Activated T-helper 9 cell treated with anti-CD3 and anti-CD28 coated beads, Interleukin-2, amount 50 U/mL, for 16 hours (primary cell): ENCODE measurements at places on chromosomes 6 and 20.

- DNase-seq: no peak
Observed at GRCh38 chr20:50868509-50869495, 62.4 kb downstream of the ADNP start.

DNA sequence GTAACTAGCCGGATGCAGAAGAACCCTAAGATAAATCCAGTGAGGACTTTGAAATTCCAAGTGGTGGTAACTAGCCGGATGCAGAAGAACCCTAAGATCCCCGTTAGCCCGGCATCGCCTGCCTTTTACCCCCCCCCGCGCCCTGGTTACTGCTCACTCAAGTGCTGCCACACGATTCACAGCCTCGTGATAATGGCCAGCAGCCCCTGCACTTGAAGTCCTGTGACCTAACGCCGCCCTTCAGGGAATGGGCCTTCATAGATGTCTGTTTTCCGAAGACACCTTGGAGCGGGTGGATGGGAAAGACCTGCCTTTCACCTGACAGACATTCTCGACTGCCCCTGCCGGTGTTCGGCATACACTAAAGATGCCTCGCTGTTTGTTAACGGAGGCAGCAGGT lies 127.9 kb downstream of the HUS1B start:
- no peak for DNase-seq

- no peak for DNase-seq
Observed at GRCh38 chr6:82711105-82711827, 347.6 kb downstream of the TPBG start.

- no peak for DNase-seq
Observed at GRCh38 chr20:4141291-4142240, 126.2 kb upstream of the RNF24 start.

- peak; percentile 46 for DNase-seq
Observed at GRCh38 chr20:36591854-36592641, 13.5 kb upstream of the RAB5IF start.

GRCh38 chr20:62042025-62042820 lies 23.5 kb downstream of the TAF4 start:
- DNase-seq: no peak

DNA sequence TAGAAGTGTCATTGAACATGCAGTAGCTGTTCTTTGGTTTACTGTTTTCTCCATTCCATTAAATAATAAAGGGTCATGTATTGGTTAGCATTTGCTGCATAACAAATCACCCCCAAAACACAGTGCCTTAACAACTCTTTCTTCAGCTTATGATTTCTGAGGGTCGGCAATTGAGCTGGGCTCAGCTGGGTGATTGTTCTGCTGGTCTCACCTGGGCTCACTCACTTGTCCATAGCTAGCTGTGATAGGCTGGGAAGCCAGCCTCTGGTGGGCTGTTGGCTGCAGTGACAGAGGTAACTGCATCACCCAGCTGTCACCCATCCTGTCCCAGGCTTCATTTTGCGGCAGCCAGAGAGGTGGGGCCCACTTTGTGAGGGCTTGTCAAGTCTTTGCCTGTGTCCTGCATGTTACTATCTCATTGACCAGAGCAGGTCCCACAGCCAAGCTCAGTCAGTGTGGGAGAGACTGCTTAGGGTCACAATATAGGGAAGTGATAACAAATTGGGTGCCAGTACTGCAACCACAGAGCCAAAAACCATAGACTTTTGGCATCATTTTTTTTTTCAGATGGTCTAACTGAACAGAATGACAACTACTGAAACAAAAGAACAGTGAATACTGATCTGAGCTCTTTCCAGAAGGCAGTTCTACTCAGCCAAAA lies 76.9 kb downstream of the SYNDIG1 start:
- no peak for DNase-seq

- no peak for DNase-seq
Observed at GRCh38 chr20:15265581-15266309, 928.3 kb upstream of the FLRT3 start.

- DNase-seq: no peak
Observed at GRCh38 chr20:41992481-41992880, 374.3 kb upstream of the CHD6 start.

GRCh38 chr20:44790638-44791393 lies 19.5 kb downstream of the RIMS4 start:
- no peak for DNase-seq

GRCh38 chr6:145406783-145407182 lies 328.5 kb downstream of the EPM2A start:
- DNase-seq: no peak

- no peak for DNase-seq
Observed at GRCh38 chr6:131947986-131948661, 3.0 kb downstream of the CCN2 start.

DNA sequence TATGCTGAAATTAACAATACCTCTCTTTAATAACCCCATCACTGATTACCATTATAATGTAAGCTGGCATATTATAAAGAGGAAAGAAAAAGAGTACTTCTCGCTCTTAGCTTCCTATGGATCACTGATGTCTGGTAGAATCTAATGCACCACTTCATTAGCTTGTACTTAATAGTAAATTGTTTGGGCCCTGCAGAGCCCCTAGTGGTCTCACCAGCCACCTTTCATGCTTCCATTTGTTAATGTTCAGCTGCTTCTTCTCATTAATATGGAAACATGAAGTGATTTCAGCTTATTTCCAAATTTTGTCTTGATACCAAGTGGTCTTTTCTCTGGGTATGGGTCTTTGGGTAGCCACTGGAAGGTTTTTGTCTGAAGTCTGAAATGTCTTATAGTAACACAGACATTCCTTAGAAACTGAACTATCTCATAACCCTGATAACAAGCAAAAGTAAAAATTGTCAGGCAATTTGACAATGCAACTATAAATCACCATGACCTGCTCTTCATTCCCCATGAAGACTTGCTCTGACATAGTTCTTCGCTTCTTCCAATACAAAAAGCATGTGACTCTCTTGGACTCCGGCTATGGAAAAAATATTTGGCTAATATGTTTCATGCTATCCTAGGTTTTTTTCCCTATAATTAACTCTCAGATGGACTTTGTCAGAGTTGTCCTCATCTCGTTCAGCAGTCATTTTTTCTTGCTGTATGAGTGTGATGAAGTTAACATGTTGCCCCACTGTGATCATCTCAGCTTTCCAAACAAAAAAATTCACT lies 395.8 kb upstream of the MARCKS start:
- DNase-seq: no peak

- DNase-seq: no peak
Observed at GRCh38 chr6:145017516-145017915, 717.8 kb downstream of the EPM2A start.

GRCh38 chr20:64077094-64077493 lies 2.2 kb downstream of the RGS19 start:
- no peak for DNase-seq

DNA sequence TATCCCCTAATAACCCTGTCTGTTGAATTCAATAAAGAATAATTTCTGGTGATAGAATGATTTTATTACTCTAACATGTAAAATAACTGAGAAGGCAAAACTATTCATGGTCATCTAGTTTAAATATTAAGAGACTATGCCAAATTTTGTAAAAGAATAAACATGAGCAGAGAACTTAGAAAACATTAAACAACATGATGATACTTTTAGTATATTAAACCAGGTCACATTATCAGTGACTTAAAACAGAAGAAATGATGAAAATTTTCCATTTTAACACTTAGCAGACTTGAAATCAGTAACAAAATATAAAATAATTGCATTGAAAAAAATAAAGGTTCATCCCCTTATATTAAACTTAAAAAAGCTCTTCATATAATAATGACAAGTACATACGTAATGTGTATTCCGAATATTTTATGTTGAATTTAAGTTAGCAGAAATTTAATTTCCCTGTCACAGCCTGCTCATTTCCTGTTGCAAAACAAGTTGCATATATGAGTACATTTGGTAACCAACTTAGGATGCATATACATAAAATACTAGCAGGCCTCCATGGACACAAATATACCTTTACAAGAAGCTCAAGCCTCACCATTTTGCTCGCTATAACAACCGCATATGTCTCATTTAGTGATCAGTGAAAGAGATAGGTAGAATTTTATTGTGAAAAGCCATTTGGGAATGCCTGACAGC lies 40.6 kb downstream of the DTNBP1 start:
- DNase-seq: no peak

DNA sequence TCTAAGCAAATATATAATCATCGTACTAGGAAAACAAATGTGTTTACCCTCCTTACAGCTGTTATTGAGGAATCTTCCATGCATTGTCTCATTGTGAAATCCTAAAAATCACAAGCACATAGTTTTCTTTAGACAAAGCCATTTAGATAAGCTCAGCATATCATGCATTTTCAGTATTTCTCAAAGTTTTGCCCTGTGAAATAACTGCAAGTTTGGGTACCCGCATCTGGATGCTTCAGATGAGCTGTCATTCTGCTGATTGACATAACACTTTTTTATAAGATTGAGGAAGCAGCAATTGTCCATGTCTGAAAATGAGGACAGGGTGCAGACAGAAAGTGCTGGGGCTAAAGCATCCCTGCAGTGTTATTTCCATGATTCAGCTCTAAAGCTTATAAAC lies 96.2 kb downstream of the IYD start:
- DNase-seq: no peak

- DNase-seq: no peak
Observed at GRCh38 chr6:5412017-5412416, 150.7 kb downstream of the FARS2 start.

DNA sequence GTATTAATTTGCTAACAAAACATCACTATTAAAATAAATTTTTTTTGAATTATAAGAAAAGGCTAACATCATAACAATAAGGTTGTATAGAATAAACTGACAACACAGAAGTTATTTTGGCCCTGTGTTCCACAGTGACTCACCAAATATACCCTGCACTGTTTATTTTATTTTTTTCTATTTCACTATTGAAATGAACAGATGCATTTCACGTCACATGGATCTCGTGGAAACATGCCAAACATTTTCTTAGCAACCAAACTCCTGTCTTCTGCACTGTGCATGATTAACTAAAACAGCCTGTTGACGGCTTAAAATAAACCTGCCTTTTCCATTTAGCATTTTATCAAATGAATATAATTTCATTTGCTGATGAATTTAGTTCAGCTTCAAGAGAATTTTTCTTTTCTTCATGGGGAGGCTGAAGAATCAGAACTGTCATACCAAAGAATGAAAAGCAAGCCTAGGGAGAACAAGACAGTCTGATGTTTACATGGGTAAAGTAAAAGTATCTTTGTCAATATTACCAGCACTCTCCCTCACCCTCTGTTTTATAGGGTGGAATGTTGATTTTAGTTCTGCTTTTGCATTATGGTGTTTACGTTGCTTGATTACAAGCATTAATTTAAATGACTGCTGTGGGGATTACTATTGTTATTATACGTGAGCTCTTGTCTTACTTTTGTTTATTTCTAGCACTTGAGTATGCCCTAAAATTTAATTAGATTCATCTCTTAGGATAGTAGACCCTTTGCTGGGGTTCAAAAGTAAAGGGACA lies 115.3 kb downstream of the LCA5 start:
- DNase-seq: no peak

DNA sequence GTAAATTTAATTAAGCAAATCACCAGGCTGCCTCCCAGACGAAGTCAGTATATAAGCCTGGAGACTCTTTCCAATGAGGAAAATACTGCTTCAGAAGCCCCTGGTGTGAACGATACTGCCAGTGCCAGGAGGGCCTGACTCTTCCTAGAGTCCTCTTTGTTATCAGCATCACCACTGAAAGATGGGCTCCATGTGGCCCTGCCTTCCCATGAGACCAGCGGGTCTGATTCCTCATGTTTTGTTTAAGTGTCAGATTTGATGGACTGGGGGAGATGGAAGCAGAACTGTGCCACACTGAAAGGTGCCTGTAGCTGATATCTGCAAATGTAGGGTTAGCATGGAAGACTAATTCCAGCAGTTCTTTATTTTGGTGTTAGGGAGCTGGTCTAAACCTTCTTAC lies 7.9 kb downstream of the NQO2 start:
- no peak for DNase-seq

DNA sequence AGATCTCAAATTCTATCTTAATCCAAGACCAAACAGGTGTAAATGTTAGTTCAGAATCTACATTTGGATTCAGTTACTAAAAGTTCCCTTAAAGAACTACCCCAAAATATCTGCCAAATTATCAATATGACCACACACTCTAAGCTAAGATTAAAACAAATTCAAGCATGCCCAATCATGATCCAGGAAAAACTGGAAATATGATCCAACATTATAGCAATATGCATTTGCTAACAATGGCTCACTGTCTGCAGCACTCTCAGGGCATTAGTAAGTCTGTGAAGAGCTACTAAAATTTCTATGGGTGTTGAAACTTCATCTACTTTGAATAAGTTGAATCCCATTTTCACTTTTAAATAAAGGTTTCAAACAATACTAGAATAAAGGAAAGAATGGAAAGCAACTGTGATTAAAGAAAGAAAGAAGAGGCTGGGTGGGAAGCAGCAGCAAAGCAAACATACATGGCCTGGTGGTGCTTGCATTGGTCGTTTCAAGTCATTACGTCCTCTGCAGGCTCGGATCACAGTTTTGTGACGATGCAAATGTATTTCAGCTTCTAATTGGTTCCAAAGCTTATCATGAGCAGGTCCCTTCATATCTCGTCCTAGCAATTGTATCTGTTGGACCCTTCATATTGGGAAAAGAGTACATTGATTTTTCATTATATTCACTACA lies 29.2 kb downstream of the GOPC start:
- DNase-seq: no peak

- DNase-seq: no peak
Observed at GRCh38 chr6:166757232-166758135, 130.4 kb upstream of the RPS6KA2 start.

GRCh38 chr20:57464642-57465211 lies 60.2 kb downstream of the CTCFL start:
- DNase-seq: no peak

GRCh38 chr20:20525214-20525613 lies 157.3 kb downstream of the INSM1 start:
- no peak for DNase-seq

GRCh38 chr6:3966426-3966825 lies 112.5 kb downstream of the FAM217A start:
- DNase-seq: no peak

GRCh38 chr20:51062065-51062464 lies 39.2 kb upstream of the KCNG1 start:
- DNase-seq: peak; percentile 13

GRCh38 chr6:124190256-124190655 lies 386.6 kb downstream of the NKAIN2 start:
- no peak for DNase-seq

- DNase-seq: no peak
Observed at GRCh38 chr6:93366506-93366905, 52.9 kb downstream of the EPHA7 start.

DNA sequence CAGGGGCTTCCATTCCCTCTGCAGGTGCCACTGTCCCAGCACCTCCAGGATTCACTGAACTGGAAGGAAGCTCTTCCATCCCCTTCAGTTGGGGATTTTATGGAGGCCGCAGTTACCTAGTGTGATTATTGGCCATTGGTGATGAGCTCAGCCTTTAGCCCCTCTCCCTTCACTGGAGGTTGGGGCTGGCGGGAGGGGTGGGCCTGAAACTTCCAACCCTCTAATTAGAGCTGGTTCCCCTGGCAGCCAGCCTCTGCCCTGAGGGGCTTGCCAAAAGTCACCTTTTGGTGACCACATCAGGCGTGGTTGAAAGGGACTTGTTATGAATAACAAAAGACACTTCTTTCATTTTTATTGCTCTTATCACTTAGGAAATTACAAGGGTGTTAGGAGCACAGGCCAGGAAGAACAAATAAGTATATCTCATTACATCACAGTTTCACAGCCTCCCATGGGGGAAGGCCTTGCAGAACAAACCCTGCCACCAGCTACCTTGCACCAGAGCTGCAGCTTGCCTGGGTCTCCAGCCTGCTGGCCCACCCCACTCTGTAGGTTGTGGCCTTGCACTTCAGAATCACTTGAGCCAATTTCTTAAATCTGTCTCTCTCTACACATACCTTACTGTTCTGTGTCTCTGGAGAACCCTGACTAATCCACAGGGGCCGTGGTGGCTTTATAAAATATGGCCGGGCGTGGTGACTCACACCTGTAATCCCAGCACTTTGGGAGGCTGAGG lies 5.0 kb downstream of the PYGB start:
- no peak for DNase-seq
